Umbilical cord (tissue), 2 donors: ENCODE measurements at places on chromosomes 12 and 14. TPM values are rescaled to one million over a fixed set of nuclear protein-coding genes. Genes with fewer than 3 reads are reported as not detected.
A peak's percentile ranks its signal among the peaks of the same experiment; 100 is the strongest.

FSCB gene
- total RNA-seq, result 2.2 TPM

PZP gene
- total RNA-seq, result 2.6 TPM

- DNase-seq, result no peak
Measured at GRCh38 chr12:3277306-3277943, 200.2 kb downstream of the TSPAN9 start.

GRCh38 chr14:24849471-24849870, 200.5 kb downstream of the STXBP6 start:
- no peak for DNase-seq

CRIP1 gene
- total RNA-seq, result 24.1 TPM

GRCh38 chr14:50343434-50343833, 31.3 kb downstream of the DMAC2L start:
- DNase-seq, result peak; percentile 35

OTX2 gene
- 3.4 TPM for total RNA-seq

POTEM gene
- total RNA-seq, result not detected

GRCh38 chr14:73887694-73888459, 1.2 kb downstream of the ZNF410 start:
- no peak for DNase-seq

DNA sequence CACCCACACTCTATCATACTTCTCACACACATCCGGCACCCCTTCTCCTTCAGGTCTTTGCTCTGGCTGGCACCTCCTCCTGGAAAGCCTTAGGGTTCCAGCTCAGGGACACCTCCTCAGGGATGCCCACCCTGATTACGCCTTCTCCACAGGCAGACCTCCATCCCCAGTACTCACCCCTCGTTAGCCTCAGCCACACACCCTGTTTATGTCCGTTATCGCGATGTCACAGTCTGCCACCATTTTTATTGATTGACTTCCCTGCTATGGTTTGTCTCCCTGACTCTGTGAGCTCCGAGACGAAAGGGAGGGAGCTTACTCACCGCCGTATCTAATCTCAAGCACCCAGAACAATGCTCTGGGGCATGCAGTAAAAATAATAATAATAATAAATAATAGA, 191.7 kb upstream of the LHX5 start:
- DNase-seq, result no peak

PCED1B gene
- total RNA-seq, result 6.5 TPM

DNA sequence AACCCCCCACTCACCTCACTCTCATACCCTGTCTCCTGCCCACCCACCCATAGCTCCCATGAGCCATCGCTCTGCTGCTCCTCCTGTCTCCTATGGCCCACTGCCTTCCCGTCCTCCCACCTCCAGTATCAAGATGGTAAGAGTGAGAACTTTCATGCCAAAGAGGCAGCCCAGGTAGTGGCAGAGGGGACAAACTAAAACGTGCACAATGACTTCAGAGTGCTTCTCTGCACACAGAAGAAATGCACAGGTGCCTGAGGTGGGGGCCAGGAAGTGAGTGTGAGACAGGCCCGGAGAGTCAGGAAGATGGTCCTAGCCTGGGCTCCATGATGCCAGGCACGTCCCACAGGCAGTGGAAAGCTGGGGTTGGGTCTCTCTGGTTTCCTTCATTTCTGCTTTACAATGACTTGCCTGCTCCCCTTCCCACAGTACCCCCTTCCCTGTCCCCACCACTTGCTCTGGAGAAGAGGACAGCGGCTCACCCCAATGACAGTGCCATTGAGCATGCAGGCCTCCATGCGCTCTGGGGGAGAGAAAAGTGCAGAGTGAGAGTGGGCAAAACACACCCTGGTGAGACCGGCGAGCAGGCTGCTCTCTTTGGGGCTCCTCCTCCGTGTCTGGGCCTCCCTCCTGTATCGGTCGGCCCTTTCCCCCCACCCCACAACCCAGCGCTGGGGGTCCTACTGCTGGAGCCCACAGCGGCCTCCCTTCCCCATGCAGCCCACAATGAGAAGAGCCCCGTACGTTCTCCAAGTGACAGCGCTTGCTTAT, 22.8 kb upstream of the ANO2 start:
- no peak for DNase-seq

GRCh38 chr12:122961531-122962329, 4.5 kb downstream of the ABCB9 start:
- DNase-seq, result no peak

DNA sequence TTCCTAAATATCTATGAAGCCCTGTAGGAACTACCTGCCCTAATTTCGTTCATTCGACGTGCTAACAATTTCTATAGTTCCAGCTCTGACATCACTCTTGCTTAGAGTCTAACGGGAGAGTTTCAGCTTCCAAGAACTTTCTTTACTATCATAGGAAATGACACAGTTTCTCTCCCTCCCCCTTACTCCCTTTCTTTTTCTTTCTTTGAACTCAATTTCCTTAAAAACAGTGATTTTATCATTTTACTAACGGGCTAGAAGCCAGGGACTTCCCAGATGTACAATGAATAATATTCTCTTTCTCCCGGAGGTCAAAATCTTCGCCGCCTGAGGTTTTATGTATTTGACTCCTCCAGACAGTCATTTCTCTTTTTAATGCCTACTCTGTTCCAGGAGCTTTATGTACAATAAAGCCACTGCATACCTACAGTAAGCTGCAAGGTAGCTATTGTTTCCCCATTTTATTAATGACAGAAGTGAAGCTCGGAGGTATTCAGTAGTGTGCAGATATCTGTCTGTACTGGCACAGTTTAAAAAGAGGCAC, 15.7 kb downstream of the SMCO2 start:
- peak; percentile 31 for DNase-seq

ZNF268 gene
- 43.3 TPM for total RNA-seq

GRCh38 chr12:88185988-88186387, 43.9 kb downstream of the TMTC3 start:
- DNase-seq, result no peak

DNA sequence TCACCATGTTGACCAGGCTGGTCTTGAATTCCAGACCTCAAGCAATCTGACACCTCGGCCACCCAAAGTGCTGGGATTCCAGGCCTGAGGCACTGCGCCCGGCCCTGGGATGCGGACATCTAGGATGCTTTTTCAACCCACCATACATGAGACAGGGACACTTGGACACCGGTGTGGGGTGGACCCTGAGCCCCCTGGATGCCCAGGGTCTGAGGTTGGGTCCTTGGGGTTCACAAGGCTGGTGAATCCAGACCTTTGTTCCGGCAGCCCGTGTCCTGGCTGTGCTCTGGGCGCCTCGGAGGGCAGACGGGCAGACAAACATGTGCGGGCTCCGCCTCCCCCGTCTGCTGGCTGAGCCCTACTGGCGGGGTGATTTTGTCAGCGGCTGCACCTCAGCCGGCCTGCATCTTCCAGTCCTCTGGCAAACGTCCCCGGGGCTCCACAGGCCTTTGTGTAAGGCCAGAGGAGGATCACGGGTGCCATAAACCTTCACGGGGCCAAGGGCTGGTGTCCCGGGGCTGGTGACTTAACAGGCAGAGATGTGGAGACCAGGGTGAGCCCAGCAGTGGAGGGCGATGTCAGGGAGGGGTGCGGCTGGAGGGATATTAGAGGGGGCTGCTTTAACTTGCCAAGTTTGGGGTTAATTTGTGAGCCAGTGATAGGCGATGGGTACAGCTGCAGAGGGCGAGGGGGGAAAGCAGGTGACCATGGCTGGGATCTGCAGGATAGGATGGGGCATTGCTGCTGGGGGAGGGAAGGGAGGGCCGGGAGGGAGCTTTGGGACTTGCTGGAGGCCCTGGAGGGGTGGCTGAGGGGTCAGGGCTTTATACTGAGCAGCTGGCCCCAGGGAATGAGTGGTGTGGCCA, 5.8 kb downstream of the ASPG start:
- DNase-seq, result peak; percentile 57

DNA sequence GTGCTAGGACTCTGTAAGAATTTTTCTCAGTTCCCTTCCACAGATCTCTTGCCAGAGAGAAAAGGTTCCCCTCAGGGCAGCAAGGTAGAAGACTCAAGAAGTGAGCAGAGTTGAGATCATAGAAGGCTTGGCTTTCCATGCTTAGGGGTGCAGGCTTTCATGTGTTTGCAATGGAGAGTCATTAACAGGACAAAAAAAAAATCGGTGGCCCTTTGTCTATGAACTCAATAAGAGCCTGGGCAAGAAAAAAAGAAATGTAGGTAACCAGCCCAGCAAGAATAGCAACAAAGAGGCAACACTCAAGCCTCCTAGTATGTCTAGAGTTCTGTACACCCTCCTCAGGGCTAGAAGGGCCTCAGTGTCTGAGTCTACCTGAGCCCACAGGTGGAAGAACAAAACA, 23.4 kb upstream of the LRP6 start:
- no peak for DNase-seq

- DNase-seq, result no peak
Measured at GRCh38 chr14:65434216-65434850, 21.8 kb downstream of the FUT8 start.

- DNase-seq, result no peak
Measured at GRCh38 chr12:87925021-87925420, 104.2 kb downstream of the C12orf50 start.

GRCh38 chr12:48993787-48994186, 5.4 kb downstream of the DDN start:
- DNase-seq, result no peak

DNA sequence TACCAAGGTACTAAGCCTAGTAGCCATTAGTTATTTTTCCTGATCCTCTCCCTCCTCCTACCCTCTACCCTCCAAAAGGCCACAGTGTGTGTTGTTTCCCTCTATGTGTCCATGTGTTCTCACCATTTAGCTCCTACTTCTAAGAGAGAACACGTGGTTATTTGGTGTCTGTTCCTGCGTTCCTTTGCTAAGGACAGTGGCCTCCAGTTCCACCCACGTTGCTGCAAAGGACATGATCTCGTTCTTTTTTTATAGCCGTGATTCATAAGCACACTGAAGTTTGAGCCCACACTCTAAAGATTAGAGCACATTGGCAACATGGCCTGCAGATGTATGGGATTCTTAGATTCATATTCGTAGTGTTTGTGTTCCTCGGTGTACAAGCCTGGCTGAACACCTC, 8.1 kb upstream of the STX2 start:
- peak; percentile 24 for DNase-seq

DNA sequence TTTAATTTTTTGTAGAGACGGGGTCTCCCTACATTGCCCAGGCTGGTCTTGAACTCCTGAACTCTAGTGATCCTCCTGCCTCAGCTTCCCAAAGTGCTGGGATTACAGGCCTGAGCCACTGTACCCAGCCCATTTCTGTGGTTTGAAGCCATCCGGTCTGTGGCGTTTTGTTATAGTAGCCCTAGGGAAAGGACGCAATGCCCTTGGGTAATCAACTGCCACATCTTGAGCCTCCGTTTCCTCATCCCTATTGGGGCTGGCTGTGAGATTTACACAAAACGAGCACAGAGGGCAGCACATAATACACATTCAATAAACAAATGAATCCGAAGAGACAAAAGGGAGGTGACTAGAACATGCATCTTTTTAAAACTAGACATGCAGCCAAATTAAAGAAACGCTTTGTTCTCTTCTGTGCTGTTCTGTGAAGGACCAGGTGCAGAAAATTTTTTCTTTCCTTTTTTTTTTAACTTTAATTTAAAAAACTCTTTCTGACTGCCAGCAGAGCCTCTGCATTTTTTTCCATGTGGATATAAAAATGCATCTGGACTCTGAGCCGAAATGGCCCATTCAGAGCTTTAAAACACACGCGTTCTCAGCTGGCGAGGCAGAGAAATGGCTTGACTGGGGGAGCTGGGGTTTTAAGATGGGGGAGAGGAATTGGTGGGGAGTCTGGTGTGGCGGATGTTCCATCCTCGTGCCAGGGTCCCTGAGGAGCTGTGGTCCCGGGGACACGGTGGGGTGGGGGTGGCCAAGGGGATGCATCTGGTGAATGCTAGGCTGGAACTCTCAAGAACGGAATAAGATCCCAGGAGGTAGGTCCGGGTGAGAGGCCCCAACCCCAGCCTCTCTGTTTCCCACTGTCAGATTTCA, 119.0 kb downstream of the RBM19 start:
- DNase-seq, result peak; percentile 26

DNA sequence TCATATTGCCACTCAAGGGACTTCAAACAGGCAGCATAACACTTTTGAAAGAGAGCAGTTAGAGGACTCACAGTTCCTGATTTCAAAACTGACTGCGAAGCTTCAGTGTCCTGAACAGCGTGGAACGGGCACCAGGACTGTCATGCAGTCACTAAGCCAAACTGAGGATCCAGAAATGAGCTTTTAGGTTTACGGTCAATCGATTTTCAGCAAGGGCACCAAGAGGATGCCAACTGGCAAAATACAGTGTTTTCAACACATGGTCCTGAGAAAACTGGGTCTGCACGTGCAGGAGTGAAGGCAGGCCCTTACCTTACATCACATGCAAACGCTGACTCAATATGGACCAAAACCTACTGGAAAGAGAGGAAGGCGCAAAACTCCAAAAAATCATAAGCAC, 15.6 kb downstream of the BRF1 start:
- DNase-seq, result no peak

DNA sequence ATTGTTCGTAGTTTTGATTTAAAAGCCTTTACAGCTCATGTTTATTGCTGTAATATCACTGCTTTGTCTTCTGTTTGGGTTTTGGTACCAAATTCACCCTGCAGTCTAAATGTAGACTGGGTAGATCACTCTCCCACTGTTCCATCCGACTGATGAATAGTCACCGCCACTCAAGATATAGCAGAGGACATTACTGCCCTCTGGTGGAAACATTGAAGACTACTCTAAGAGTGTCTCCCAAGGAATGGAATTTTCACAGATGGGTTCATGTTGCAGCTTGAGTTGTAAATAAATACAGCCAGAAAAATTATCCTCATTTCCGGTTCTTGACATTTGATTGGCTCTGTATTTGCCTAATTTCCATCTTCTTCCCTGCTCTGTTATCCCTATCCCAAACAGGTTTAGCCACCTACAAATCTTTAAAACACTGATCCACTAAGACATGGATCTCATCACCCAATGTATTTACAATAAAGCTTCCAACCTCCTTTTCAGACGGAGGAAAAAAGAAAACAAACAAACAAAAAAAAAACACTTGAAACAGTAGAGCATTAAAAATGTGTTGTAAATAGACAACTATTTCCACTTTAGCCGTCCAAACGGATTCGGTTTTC, 198.3 kb upstream of the CPNE8 start:
- DNase-seq, result peak; percentile 80

GRCh38 chr14:25048170-25049016, 1.6 kb downstream of the STXBP6 start:
- DNase-seq, result peak; percentile 80

IFT81 gene
- total RNA-seq, result 34.9 TPM

- peak; percentile 38 for DNase-seq
Measured at GRCh38 chr14:83164016-83164415, 1630.4 kb upstream of the SEL1L start.

DNA sequence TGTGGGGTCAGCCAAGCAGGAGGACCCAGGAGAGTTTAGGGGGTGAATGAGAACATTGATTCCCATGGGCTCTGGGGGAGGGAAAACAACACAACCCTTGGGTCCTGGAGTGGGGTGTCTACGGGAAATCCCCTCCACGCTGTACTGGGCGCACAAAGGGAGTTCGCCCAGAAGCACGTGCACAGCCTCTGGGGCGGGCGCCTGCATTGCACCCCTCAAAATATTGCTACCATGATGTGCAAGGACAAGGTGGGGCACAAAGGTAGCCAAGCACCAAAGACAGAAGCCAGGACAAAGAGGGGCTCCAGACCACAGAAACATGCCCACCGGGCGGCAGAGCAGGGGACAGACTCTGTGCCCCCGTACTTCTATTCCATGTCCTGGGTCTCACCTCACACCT, 74.9 kb upstream of the EIF5 start:
- no peak for DNase-seq
